Common myeloid progenitor, CD34-positive (primary cell): ENCODE measurements at places on chromosomes 13 and 19.

DNA sequence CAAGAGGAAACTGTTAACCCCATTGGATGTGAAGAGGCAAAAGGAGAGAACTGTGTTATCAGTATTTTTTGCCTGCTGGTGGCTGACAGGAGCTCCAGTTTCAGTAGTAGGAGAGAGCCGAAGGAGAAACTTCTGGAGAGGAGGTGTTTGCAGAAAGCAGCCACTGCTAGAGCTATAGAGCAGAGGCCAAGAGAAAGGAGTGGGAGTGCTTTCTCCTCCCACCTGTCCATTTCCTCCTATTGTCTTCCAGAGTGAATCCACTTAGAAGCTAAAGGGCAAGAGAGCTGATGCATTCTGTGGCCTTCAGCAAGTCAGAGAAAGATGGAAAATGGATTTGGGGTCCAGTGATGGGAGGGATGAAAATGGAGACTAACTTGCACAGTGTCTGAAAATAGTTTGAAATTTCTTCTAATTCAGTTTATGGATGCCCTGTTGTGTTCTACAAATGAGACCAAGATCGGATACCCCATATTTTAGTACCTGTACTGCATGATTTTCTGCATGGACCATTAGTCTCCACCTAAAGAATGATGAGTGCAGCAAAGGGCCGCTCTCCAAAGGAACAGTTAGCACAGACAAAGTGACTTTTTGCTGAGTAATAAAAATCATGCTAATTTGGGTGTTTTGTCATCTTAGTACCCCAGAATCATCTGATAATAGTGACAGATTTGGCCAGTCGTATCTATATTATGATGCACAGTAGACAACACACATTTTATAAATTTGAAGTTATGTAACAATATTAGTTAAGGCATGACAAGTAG lies 10.7 kb downstream of the HS6ST3 start:
- DNase-seq, result no peak

DNA sequence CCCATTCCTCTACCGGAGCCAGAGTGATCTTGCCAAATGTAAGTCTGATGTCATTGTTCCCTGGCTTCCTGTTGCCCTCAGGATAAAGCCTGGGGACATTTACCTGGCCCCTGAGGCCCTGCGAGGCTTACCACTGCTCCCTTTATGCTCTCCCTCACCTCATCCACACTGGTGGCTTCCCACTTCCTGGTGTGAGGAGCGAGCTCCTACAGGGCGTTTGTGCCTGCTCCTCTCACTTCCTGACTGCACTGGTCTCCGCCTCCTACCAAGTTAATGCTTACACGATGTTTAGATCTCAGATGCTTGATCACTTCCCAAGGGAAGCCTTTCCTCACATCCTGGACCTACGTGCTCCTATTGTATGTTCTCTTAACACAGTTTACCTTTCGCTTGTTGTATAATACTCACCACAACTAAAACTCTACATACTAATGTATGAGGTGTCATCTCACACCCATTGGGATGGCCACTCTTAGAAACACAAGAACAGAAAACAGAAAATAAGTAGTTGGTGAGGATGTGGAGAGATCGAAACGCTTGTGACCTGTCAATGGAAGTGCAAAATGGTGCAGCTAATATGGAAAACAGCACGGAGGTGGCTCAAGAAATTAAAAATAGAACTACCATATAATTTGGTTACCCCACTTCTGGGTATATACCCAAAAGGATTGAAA lies 177.6 kb downstream of the SHISA2 start:
- DNase-seq, result no peak

GRCh38 chr13:24459234-24459633 lies 53.3 kb downstream of the PARP4 start:
- DNase-seq, result peak; percentile 20

GRCh38 chr19:43372462-43372861 lies 19.0 kb downstream of the CD177 start:
- DNase-seq, result peak; percentile 47

GRCh38 chr13:95627590-95627989 lies 16.9 kb downstream of the DZIP1 start:
- no peak for DNase-seq

- DNase-seq, result no peak
Measured at GRCh38 chr13:113412440-113412839, 40.8 kb downstream of the ADPRHL1 start.

- DNase-seq, result no peak
Measured at GRCh38 chr13:104616990-104617389, 1550.8 kb upstream of the SLC10A2 start.
